HCT116 (cell line): ENCODE measurements at places on chromosomes 4 and X.

DNA sequence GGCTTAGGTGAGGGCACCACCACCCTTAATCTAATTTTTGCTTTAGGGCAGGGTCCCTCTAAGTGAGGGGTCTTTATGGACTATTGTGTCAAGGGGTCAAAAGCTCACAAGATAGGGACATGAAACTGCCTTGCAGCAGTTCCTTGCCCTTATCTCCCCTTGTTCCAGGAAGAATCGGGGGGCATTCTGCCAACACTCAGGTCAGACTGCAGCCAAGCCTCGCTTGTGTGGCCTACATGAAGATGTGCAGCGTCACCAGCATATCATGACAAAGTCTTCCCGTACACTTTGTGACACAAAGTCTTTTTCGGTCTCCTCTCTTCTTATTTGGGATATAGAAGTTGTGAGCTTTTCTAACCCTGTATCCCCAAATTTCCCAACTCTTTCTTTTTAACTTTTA is 17.5 kb upstream of the USP9X start:
- no peak for DNase-seq

- no peak for DNase-seq
Measured at GRCh38 chrX:48713847-48714246, 17.3 kb downstream of the SUV39H1 start.

DNA sequence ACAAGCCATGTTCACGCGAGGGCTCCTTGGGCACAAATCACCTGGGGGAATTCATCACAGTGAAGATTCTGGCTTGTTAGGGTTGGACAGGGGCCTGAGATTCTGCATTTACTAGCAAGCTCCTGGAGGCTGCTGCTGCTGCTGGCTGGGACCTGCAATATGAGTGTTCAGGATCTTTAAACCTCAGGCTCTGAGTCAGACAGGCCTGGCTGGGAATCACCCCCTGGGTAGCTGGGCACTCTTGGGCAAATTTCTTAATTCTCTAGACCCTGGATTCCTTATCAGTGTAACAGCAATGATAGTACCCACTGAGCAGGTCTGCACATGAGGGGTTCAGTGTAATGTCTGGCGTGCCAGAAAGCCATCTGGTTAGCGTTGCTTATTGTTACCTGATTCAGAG is 101.5 kb downstream of the DHX15 start:
- DNase-seq, result no peak

DNA sequence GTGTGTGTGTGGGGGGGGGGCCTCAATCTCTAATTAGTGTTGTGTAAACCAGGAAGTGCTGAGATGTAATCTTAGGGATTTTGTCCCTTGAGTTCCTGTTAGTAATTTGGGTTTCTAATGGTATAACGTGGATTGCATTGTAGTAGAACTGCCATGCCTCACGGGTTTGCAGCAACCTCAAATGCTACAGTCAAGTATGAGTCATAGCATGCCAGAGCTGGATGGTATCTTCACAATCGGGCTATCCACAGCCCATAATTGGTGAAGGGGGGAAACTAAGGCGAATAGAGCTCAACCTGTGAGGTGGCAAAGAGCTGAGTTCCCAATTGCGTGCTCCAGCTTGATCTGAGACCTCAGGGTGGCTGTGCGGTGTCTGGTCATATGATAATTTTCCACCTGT is 2.2 kb upstream of the FMR1NB start:
- no peak for DNase-seq

DNA sequence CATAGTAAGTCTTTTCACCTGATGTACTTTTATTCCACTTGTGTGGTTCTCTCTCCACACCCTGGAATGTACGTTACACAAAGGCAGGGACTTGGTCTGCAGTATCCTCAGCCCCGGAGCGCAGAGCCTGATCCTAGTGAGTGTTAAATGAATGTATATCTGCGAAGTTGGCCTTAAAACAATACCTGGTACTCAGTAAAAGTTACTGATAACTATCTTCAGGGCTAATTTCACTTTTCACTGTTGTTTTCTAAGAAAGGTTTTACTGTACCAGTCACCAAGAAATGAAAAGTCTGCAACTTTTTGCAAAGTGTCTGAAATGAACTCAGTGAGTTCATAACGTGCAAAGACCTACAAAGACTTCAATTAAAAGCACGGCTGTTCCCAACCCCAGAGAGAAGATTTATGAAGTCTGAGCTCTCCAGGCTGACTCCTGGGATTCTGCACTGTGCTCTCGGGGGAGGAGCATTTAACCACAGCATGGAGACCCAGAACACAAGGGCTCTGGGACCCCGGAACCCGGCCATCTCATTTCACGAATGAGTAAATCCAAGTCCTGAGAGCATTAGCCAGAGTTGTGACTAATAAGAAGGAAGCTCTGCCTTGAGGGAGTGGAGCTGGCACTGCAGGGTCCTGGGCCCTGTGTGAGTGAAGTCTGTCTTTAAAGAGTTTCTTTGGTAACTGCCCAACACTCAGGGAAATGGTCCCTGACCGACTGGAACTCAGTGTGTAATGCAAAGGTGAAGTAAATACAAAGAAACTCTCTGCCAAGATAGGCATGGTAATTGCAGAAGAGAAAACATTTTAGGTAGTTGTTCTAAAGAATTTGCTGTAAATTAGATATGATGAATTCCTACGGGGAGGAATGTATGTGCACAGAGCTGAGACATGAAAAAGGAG is 165.8 kb downstream of the NSUN7 start:
- DNase-seq, result no peak

- no peak for DNase-seq
Measured at GRCh38 chr4:149910604-149911350, 95.1 kb upstream of the IQCM start.

GRCh38 chrX:132815643-132816042 is 142.8 kb downstream of the HS6ST2 start:
- no peak for DNase-seq

- DNase-seq, result no peak
Measured at GRCh38 chrX:111519215-111519614, 7.8 kb downstream of the SERTM2 start.

GRCh38 chr4:176134670-176135069 is 60.7 kb downstream of the SPATA4 start:
- no peak for DNase-seq

- peak; percentile 54 for DNase-seq
Measured at GRCh38 chr4:27463816-27464215, 603.2 kb downstream of the STIM2 start.

GRCh38 chrX:79065696-79066095 is 78.8 kb upstream of the GPR174 start:
- DNase-seq, result no peak

DNA sequence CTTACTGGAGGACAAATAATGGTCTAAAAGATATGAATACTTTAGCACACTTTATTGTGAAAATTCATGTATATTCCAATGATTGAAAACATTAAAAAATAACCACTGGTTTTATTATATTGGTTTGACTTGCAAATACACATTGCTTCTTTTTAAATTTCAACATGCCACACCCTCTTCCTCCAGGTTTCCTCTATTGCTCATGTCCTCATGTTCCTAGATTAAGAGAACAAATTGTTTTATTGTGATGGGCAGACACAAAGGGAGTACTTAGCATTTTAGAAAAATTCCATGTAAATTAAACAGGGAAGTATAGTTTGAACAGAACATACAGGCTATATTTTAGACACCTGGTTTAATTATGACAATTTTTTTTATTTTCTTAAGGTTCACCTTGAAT is 230.6 kb upstream of the GPRIN3 start:
- DNase-seq, result no peak

- no peak for DNase-seq
Measured at GRCh38 chrX:10794203-10794630, 173.8 kb upstream of the MID1 start.

GRCh38 chr4:73875401-73875800 is 6.2 kb downstream of the CXCL1 start:
- DNase-seq, result no peak

DNA sequence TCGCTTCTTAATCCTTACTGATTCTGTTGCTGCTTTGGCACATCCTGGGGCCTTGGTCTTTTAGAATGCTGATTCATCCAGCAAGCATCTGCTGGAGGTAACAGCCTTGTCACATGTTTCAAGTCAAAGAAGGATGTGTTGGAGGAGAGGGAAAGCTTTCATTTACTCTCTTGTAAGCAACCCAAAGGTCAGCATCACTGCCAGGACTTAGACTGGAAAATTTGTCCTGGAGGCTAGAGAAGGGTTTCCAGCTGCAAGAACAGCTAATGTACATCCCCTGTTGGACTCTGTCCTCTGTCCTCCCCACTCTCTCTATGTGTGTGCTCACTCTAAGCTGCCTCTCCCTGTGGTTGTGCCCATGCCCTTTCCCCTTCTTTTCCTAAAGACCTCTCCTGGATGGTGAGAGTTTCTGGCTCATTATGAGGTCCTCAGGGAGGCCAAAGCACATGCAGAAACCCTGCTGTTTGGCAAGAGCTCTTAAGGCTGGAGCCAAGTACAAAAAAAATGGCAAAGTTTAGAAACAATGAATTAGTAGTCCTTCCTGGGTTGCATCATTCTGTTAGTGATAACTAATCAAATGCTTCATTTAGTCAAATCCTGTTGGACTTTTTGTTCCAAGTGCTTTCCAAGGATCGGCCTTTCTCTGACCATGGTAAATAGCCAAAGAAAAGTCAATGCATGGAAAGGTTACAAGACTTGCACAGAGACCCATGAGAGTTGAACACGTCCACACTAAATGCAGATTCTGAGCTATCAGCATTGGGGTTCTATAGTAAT is 13.4 kb upstream of the SRPX start:
- DNase-seq, result no peak

DNA sequence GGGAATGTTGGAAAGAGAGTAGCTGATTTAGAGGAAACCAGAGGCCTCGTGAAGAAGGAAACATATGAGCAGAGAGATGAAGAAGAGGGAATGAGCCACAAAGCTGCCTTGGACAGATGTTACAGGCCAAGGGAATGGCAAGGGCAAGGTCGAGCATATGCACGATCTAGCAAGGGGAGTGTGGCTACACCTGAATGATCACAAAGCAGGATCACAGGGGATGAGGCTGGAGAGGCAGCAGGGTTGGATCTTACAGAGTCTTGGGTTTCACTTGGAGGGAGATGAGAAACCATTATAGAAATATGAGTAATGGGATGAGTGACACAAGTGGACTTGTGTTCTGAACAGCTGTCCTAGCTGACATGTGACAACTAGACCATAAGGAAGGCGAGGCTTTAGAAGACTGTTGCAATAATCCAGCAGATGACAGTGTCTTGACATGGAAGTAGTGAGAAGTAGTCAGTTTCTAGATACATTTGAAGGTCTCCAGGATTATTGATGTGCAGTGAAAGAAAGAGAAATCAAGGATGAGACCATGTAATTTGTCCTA is 58.7 kb downstream of the RASGEF1B start:
- DNase-seq, result no peak

DNA sequence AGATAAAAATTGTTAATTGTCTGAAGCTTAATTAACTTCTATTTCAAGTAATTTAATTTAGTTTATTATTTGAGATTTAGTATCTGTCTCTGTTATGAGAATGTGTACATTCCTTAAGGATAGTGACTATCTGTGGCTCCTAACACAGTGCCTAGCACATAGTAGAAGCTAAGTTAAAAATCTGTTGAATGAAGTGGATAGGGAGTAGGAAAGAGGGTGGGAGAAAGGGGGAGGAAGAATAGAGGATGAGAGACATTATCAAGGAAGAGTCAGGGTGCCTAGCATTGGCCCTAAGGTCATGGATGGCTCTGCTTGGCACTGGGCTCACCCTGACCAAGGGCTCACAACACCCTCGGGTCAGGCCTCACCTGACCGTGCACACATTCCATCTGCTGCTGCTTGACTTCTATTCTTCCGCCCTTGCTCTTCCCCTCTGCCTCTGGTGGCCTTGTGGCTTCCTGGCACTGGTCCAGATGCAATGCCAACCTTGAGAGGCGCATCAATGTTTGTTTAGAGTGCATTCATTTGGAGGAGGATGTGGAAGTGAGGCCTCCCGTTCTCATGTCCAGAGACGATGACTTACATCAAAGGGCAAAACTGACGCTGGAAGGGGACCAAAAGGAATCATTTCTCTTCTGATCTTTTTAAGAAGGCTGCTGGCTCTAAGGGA is 42.3 kb downstream of the TRIM2 start:
- DNase-seq, result no peak

DNA sequence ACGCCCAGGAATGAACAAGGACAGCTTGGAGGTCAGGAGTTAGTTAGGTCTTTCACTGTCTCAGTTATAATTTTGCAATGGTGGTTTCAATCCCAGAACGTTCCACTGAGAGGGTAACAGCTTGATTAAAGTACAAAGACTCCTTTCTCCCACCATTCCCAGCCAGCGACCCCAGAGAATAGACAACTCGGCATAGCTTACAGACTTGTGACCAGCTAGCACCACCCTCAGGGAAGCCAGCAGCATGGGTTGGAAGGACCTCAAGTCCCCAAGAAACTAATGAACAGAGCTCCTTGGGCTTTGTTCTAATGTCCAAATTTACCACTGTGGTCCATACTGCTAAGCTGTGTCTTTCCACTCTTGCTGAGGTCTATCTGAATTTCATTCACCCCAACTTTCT is 72.0 kb upstream of the MED14 start:
- no peak for DNase-seq

DNA sequence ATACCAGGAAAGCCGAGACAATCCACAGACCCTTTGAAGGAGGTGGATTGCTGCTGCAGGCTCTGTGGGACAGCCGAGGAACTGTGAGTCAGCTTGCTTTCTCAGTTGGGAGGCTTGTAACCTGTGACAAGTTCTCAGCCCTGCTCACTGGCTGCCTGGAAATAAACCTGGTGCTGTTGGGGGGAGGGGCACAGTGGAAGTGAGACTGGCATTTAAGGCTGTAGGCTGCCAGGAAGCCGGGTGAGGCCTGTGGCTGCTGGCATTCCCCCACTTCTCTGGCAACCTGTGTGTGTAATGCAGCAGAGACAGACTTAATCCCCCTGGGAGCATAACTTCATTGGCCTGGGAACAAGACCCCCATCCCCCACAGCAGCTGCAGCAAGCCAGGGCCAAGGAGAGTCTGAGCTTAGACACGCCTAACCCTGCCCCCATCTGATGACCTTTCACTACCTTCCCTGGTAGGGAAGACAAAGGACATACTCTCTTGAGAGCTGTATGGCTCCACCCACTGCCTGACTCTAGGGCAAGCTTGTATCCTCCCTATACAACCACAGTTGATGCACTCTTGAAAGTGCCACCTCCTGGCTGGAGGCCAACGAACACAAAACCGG is 64.1 kb downstream of the ALPK1 start:
- DNase-seq, result no peak

DNA sequence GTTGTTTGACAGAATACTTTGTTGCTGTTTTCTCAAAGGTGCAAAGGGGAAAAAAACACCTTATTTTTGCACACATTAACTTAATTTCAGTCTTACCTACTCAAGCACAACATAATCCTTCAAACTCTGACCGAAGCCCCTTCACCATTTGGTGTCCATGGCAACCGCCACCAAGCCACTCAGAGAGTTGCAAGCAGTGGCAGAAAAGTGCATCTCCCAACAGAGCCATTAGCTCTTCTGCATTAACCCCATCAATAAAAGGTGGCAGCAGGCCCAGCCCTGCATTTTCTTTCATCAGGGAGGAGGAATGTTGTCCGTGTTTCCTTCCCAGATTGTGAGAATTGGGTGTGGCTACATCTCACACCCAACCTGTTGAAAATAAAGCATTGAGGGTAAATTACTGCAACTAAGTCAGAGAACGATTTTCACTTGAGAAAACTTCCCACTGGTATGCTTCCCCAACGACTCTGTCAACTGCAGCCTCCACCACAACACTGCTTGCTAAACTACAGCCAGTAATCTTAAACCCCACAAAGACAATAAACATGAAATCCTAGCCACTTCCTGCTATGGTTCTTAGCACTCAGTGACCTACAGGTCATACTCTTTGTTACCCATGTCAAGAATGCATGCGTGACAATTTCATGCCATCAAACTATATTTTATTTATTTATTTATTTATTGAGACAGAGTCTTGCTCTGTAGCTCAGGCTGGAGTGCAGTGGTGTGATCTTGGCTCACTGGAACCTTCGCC is 154.0 kb downstream of the GRIA3 start:
- no peak for DNase-seq
